ENCODE measurements at places on chromosomes 7 and 10. TPM values are rescaled to one million over a fixed set of nuclear protein-coding genes. Genes with fewer than 3 reads are reported as not detected.

The CPA2 gene
- total RNA-seq: 0.22 TPM

The OR2A12 gene
- not detected for total RNA-seq

The SCD gene
- 105 TPM for total RNA-seq

The MRLN gene
- total RNA-seq: 0.39 TPM

The NKX1-2 gene
- not detected for total RNA-seq

The GSTO2 gene
- total RNA-seq: 4.1 TPM

The GNGT1 gene
- not detected for total RNA-seq

The OPALIN gene
- total RNA-seq: not detected

The PITRM1 gene
- 87.4 TPM for total RNA-seq

The CDK14 gene
- 3.0 TPM for total RNA-seq

The KCNMA1 gene
- 21.7 TPM for total RNA-seq

The IFIT1B gene
- not detected for total RNA-seq

The ZNF487 gene
- total RNA-seq: 4.4 TPM

The LIPN gene
- total RNA-seq: not detected

The LIPF gene
- total RNA-seq: not detected

The NOS3 gene
- total RNA-seq: 8.8 TPM
